ENCODE measurements at places on chromosomes 6 and 20.
A peak's percentile ranks its signal among the peaks of the same experiment; 100 is the strongest.

DNA sequence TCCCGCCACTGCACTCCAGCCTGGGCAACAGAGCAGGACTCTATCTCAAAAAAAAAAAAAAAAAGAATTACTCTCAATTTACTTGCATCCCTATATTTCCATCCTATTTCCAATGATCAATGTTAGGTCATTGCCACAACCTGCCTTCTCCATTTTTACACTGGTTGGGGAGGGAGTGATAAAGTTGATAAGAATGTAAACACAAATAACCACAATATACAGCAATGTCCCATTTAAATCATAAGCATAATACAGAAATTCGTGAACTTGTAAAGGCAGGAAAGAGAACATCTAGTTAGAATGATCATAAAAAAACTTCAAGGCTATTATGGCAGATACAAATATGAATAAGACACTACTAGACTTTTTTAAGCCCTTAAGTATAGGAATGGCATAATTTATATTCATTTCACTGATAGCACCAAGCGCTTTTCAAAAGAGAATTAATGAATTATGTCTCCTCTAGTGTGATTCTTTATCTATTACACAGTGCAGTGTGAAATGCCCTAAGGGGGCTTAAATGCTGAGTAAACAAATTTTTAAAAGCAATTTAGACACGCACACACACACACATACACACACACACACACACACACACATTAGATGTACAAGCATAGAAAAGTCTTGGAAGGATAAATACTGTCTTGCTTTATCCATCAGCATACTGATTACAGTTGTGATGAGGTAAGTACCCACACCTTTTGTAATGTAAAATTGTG lies 33.5 kb upstream of the RAB23 start:
- DNase-seq, result no peak

- no peak for DNase-seq
Measured at GRCh38 chr6:7138046-7138531, 30.3 kb downstream of the RREB1 start.

DNA sequence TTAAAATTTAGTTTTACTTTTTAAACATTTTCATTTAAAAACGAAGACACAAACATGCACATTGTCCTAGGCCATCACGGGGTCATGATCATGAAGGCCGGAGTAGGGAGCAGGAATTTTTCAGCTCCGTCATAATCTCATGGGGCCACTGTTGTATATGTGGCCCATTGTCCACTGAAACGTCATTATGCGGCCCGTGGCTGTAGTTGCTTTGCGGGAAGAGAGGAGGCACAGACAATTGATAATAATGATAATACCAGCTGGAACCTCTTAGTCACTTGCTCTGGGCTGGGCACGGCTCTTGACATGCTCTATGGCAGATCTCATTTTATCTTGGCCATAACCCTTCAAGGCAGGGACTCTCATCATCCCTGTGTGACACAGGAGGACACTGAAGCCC lies 56.5 kb upstream of the FNDC1 start:
- no peak for DNase-seq

- DNase-seq, result no peak
Measured at GRCh38 chr6:19102936-19103335, 715.8 kb downstream of the RNF144B start.

GRCh38 chr20:16049529-16050093 lies 523.6 kb downstream of the KIF16B start:
- no peak for DNase-seq

- DNase-seq, result no peak
Measured at GRCh38 chr6:35698858-35699257, 10.1 kb upstream of the FKBP5 start.

DNA sequence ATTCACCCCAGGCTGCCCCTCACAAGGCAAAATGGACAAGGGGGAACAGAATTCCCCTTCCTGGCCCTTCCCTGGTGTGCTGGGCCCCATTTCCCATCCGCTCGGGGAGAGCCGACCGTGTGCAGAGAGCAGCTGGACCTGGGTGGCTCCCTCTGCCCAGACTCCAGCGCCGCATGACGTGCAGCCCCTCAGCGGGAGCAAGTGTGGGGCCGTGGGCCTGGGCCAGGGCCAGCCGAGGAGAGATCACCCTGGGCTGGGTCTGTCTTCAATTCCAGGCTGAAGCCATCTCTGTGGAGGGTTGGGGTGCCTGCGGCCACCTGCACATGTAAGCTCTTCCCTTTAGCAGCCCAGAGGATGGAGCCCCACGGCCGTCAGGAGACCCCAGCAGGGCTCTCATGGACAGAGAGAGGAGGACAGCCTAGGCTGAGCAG lies 241.8 kb downstream of the TTLL2 start:
- DNase-seq, result no peak

DNA sequence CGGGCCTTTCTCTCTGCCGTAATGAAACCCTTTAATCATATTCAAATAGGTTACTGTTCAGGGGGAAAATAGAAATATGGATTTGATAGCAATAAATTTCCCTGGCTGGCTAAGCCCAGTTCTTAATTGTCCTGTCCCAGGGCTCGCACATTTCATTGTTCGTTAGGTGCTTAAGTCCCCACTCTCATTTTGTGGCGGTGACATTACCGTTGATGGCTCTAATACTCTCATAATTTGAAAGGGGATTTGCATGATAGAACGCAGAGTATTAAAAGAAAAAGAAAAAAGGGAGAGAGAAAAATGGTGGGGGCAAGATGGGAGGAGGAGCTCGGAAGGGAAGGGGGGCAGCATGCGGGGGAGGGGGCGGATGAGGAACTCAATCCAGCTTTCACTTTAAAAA lies 79.1 kb upstream of the FOXP4 start:
- DNase-seq, result no peak

- DNase-seq, result no peak
Measured at GRCh38 chr6:56065408-56065807, 182.0 kb downstream of the COL21A1 start.

DNA sequence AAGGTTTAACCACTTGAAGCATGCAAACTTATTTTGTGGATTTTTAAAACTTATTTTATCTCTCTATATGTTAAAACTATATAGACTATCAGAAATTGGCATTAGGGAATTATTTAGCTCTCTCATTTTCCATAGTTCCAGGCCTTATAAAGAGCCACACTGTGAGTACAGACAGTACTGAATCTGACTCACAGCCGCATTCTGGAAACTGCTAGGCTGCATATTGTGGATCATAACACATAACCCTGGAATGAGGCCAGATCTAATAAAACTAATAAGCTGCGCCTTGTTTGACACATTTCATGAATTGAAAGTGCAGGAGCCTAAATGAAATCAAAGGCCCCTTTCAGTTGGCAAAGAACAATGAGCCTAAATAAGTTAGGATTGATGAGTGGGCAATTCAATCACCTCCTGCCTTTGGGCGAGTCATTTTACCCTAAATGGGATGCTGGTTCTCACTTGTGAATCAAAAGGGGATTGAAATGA lies 308.4 kb downstream of the PACRG start:
- DNase-seq, result no peak

DNA sequence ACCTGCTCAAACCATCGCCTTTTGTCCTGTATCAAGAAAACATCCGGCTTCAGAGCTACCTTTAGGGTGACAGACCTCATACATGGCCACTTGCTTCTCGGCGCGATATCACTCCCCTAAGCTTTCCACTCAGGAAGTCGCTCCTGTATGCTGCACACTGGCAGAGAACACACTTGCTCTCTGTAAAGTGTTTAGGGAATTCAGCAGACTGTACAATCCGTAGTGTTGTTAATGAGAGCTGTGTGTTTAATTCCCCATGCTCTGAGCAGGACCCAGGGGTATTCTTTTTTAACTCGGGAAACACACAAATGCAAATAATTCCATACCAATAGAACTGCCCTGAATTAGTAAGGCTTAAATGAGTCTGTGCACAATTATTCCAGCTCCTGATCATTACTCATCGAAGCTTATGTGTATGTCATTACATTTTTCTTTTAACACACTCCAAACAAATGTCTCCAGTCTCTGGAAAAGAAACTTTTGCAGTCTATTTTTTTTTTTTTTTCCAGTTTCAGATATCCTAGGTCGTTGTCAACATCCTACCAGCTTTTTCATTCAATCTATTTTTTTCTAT lies 338.7 kb upstream of the ARID1B start:
- DNase-seq, result no peak

GRCh38 chr20:32681175-32682084 lies 7.7 kb upstream of the C20orf203 start:
- no peak for DNase-seq

- DNase-seq, result no peak
Measured at GRCh38 chr6:110878751-110879522, 4.4 kb downstream of the AMD1 start.

DNA sequence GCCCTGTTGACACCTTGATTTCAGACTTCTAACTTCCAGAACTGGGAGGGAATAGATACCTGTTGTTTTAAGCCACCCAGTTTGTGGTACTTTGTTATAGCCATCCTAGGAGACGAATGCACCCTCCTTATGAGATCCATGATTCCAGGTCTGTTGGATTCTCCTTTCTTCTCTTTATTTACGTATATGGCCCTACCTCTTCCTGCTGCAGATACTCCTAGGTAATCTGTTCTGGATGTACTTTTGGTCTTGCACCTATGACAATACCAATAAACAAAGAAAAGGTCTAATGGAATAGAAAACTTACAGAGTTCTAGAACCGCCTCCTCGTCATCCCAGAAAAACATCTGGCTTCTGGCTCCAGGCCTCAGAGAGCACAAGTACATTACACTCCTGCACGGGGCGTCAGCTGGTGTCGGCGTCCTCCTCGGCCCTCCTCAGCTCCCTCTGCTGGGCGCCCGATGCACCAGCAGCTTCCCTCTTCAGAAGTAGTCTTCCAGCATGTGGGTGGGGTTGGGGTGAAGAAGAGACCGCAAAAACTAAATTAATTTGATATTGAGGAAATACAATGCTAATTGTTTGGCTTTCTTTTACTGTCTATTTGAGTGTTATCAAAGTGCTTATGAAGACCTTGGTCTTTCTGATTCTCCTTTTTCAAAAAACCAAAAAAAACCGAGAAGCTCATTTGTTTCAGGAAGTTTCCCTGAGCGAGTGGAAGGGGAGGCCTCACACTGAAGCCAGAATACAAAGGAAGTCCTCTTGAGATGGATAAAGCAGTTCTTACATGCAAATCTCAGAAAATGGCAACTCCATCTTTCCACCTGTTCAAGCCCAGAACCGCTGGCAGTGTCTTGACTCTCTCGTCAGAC lies 9.7 kb upstream of the ATXN1 start:
- DNase-seq, result peak; percentile 65

DNA sequence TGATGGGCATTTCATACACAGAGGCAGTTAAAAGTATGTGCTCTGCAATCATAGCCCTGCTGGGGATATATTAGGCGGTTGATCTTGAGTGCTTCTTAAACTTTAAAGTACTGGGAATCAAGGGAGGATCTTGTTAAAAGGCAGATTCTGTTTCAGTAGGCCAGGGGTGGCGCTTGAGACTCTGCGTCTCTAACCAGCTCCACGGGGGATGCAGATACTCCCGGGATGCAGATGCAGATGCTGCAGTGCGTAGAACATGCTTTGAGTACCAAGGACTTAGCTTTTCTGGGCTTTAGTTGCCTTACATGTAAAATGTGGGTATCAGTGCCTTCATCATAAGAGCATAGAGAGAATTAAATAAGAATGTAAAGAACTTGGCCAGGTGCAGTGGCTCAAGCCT lies 44.4 kb upstream of the ENPP5 start:
- DNase-seq, result no peak

DNA sequence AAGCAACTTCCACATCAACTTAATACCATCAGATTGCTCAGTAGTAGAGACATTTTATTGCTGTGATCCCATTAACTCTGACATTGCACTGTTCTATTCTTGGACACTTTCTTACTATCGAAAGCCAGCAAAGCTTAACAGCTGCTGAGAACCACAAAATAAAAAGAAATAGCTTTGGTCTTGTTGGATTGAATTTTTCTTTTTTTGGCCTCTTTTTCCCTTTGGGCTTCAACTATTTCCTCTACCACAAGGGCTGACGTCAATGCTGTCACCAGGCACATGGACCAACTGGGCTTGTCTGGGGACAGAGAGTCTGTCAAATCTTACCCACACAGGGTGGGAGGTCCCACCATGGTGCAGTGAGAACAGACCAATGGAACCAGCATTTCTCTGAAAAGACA lies 63.4 kb upstream of the ENPP5 start:
- no peak for DNase-seq

GRCh38 chr6:56222499-56222898 lies 24.9 kb downstream of the COL21A1 start:
- no peak for DNase-seq

GRCh38 chr6:69647726-69648125 lies 149.1 kb downstream of the LMBRD1 start:
- no peak for DNase-seq

DNA sequence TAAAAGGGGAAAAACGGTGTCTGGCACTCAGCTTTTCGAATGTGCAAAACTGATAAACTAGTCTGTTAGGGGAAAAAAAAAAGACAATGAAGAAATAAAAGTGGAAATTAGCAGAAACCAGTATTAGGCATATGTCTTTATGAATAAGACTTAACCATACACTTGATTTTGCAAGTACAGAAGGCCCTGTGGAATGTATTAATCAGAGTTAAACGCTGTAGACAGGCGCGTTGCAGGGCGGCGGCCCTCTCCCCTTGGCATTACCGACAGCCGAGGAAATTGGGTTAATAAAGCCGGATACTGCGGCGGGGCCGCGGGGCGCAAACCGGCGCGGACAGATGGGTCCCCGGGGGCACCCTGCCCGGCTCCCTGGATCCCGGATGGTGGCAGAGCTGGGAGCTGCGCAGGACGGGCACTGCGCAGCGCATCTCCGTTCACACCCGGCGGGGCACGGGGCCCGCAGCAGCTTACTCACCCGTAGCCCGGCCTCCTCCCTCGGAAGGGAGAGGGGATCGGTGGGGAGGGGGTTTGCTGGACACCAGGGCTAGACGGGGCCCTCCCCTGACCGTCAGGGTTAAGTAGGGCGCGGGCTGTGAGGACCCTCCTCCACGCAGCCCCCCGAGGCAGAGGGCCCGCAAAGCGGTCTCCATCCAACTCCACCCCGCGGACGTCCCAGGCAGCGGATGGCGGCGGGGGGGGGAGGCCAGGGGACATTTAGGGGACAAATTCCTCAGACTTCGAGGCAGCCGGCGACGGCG lies 2.0 kb downstream of the BHLHE23 start:
- no peak for DNase-seq

- DNase-seq, result no peak
Measured at GRCh38 chr20:646107-646867, 6.7 kb downstream of the SRXN1 start.

DNA sequence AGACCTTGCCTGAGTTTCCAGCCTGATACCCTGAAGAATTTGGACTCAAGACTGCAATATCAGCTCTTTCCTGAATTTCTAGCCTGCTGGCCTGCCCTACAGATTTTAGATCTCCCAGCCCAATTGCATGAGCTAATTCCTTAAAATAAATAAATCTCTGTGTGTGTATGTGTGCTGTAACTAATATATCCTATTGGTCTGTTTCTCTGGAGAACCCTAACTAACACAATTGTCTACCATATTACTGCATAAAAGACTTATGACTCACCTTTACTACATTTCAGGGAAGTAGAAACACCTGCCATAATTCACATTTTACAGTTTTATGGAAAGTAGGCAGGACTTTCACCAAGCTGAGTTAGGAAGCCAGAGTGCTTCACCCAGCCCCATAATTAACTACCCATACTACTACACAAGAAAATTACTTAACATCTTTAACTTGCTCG lies 90.7 kb upstream of the BEND6 start:
- DNase-seq, result no peak

- no peak for DNase-seq
Measured at GRCh38 chr6:7173843-7174503, 66.2 kb downstream of the RREB1 start.

All from stimulated activated CD4-positive, alpha-beta T cell treated with anti-CD3 and anti-CD28 coated beads, Interleukin-15, amount 100 ng/mL, for 48 hours (primary cell).